ENCODE measurements at places on chromosomes 1 and 21.
A peak's percentile ranks its signal among the peaks of the same experiment; 100 is the strongest.

- peak; percentile 63 for DNase-seq
These were observed 12.3 kb upstream of the SLAMF7 start for GRCh38 chr1:160726498-160727315.

DNA sequence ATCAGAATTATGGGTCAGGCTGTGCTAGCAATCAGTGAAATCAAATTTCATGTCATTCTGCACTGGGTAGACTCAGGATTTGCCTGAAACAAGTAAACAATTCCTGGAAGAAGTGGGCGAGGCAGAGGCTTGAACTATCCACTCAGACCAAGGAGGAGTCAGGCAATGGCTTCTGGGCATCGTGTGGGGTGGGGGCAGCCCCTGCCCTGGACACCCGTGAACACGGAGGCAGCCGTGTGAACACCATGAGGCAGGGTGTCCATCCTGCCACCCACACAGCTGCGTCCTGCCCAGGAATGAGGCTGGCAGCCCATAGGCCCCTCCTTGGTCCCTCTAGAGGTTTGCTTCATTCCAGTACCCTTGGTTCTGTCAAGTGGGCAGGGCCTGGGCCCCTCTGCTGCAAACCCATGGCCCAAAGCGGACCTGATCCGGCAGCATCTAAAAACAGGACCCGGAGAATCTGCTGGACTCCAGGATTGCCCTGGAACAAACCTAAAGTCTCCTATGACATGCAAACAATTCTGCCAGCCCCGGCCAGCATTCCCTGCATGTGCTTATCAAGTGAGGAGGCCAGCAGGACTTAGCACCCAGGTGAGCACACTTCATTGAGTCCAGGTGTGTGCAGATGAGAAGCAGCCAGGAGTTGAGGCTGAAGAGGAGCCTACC is 69.5 kb downstream of the PDE9A start:
- DNase-seq = no peak

DNA sequence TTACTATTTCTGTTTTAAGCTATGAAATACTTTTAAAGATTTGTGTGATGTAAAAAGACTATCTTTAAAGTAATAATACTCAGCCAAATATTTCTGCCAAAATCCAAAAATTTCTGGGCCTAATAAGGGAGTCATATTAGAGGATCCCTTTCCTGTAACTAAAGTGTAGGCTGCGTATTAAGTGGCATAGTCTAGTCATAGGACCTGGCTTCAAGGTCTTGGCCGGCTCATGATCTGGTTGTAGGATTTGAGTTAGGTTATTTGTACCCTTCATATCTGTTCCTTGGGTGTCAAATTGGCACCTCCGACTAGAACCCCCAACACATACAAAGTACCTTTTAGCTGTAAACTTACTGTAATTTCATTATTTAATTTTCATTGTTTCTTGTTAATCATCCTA is 107.8 kb downstream of the DYRK1A start:
- DNase-seq = no peak

DNA sequence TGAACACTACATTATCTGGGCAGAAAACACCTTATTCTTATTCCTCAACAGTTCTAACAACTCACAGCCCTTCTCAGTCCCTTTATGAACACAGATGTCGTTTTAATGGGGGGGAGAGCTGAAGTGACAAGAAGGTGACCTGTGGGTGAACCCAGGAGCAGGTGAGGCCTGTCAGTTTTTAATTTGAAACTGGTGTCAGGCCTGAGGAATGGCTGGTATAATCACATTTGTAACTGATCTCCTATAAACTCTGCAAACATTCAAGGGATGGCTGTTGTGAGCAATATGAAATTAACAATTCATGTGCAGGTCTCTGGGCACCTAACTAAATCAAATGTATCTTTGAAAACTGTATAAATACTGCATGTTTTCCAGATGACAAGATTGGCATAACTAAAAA is 362.1 kb upstream of the NR5A2 start:
- no peak for DNase-seq

- DNase-seq = no peak
These were observed 10.1 kb downstream of the C1orf174 start for GRCh38 chr1:3889936-3890335.
